Mammary microvascular endothelial cell (primary cell): ENCODE measurements at places on chromosomes 16 and 17. TPM values are rescaled to one million over a fixed set of nuclear protein-coding genes. Genes with fewer than 3 reads are reported as not detected.

Gene PERCC1
- total RNA-seq, result not detected in 2 replicates

Gene SLFN12
- 29.4 and 38.2 TPM in 2 replicates for total RNA-seq

Gene PLCD3
- 17.9 and 27.4 TPM in 2 replicates for total RNA-seq

Gene PPP1R27
- not detected in 2 replicates for total RNA-seq

Gene ADAD2
- total RNA-seq, result not detected in 2 replicates

Gene RNU2-1
- not detected in 2 replicates for total RNA-seq

Gene CCL5
- total RNA-seq, result 4.7 and 5.0 TPM in 2 replicates

Gene CD300E
- total RNA-seq, result not detected in 2 replicates

Gene TBKBP1
- 10.1 and 14.8 TPM in 2 replicates for total RNA-seq

Gene MT1M
- 4.3 and 13.9 TPM in 2 replicates for total RNA-seq

Gene C16orf86
- 3.6 and 5.8 TPM in 2 replicates for total RNA-seq

Gene GNAO1
- total RNA-seq, result not detected in 2 replicates

Gene PRCD
- 0.59 and 0.67 TPM in 2 replicates for total RNA-seq

Gene MIS12
- total RNA-seq, result 13.4 and 20.3 TPM in 2 replicates

Gene PLXDC1
- total RNA-seq, result not detected in 2 replicates

Gene FBXO39
- not detected in 2 replicates for total RNA-seq
